Stimulated activated CD4-positive, alpha-beta T cell treated with anti-CD3 and anti-CD28 coated beads, Interleukin-2, amount 100 ng/mL, for 4 hours (primary cell): ENCODE measurements at places on chromosomes 3 and 15.

DNA sequence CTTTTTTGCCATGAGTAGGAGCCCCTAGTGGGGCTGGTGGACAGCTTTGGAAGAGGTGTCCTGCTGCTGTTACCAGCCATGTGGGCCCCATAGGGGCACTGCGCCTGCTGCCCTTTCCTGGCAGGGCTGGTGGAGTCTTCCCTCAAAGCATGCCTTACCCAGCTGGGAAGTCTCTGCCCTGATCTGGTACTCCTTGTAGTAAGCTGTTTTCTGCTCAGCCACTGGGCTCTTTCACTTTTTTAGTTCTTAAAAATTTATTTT is 26.2 kb downstream of the HMCES start:
- no peak for DNase-seq

DNA sequence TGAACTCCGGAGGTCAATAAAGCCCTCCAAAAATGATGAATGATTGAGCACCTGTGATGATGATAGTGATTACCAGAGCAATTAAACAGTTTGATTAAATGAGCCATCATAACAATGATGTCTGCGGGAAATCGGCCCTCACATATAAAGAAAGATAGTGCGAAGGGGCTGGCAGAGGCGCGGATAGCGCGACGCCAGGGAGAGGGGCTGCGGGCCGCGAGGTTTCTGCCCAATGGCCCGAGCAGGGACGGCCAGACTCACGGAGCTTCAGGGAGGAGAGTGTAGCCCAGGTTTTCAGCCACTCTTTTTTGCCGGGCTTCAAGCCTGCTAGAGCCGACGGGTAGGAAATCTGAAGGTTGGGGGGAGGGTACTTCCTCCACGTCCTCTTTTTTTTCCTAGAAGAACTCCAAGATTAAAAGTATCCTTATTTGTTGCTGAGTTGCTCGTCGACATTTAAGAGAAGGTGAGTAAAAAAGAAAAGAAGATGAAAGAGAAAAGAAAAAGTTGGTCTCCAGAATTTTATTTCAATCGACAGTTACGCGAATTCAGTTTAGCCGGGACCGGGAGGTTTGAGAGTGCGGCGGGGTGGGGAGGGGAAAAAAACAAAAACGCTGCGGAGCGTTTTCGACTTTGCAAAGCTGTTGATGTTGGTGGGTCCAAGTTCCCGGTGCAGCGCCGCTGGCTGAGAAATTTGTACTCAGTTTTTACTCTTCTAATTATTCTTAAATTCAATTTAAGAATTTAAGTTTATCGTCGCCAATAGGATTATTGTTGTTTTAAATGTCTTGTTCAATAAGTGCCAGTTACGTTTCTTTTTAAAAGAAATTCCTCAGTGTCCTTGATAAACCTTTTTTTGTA is 2.2 kb upstream of the MEIS2 start:
- no peak for DNase-seq

GRCh38 chr3:101677436-101678286 is 729 bp upstream of the ZBTB11 start:
- DNase-seq = no peak

DNA sequence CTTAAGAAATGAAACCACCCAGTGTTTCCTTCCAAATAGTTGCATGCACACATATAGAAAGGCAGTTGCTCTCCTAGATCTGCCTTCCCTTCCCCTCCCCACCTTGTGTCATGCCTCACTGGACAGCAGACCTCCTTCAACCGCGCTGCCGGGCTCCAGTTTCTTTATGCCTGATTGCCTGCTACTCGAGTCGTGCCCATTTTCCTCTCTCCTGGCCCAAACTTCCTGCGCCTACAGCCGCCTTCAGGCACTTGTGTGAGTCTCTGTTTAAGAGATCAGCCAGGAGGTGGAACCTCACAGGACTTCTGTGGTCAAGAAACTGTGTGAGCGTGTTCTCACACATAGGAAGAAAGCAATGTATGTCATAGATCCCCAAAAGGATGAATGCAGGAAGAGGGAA is 8.8 kb upstream of the FAM107A start:
- DNase-seq = no peak

DNA sequence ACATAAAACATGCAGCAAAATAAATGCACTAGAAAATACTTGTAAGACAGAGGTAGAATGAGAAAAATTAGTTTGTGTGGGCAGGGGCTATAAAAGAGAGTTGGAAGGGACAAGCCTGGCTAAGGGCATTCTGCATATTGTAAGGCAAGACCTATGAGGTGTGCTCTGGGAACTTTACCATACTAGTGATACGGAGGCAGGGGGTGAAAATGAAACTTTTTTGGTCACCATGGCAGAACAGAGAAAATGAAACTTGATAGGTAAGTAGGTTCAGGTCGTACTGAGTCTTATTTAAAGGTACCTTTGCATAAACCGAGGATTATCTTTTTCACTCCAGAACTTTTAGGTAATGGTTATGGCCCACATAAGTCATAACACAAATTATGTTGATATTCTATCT is 74.7 kb upstream of the ACKR4 start:
- DNase-seq = no peak
